ENCODE measurements at places on chromosomes 1 and 21. TPM values are rescaled to one million over a fixed set of nuclear protein-coding genes. Genes with fewer than 3 reads are reported as not detected.

PTPRC gene
- 1,200 TPM for total RNA-seq

GRCh38 chr21:46161633-46162592 lies 6.5 kb upstream of the FTCD start:
- DNase-seq: no peak
- no peak overlapping the region for H3K4me3 ChIP-seq
- no peak overlapping the region for H3K27ac ChIP-seq
- H3K27me3 ChIP-seq: no peaks in the 10 kb centered on the region

DISP1 gene
- 4.8 TPM for total RNA-seq

- H3K27ac ChIP-seq: no peak overlapping the region
- no peaks in the 10 kb centered on the region for H3K27me3 ChIP-seq
- no peaks in the 10 kb centered on the region for H3K36me3 ChIP-seq
- H3K4me3 ChIP-seq: no peak overlapping the region
- DNase-seq: no peak
Measured at GRCh38 chr1:42735056-42735455, 5.0 kb downstream of the CLDN19 start.

PCSK9 gene
- not detected for total RNA-seq

DNA sequence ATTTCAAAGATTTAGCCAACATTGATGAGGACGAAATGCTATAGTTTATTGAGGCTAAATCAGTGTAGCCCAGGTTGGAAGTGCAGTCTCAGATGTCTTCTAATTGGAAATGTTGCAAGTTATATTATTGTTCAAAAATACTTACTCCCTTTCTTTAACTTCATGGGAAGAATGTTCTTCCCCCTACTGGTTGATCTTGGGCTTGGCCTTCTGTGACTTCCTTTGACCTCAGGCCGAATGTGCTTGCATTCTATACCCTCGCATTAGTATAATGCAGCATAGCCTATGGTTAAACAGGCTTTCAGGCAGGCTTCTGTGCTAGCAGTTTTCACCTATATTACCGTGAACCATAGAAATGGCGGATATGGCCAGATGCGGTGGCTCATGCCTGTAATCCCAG lies 77.3 kb downstream of the RPE65 start:
- H3K36me3 ChIP-seq: no peaks in the 10 kb centered on the region
- no peak overlapping the region for H3K27ac ChIP-seq
- no peaks in the 10 kb centered on the region for H3K27me3 ChIP-seq
- no peak for DNase-seq
- no peak overlapping the region for H3K4me3 ChIP-seq

DNA sequence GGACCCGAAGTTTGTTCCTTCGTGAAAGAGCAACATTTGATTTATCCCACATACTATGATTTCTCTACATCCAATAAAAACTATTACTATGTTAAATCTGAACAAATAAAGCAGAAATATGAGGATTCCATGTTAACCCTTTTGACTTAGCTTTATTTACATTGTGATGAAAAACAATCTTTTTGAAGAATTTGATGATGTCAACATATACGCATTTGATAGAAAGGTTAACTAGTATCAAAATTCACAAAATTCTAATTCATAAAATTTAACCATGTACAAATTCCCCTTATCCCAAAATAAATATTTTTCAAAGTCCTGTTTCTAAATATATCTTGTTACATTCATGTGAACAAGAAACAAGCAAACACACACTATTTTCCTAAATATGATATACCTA lies 74.2 kb downstream of the TRIM33 start:
- H3K4me1 ChIP-seq: no peaks in the 10 kb centered on the region
- H3K4me3 ChIP-seq: no peak overlapping the region
- DNase-seq: no peak
- H3K27ac ChIP-seq: no peak overlapping the region

DNA sequence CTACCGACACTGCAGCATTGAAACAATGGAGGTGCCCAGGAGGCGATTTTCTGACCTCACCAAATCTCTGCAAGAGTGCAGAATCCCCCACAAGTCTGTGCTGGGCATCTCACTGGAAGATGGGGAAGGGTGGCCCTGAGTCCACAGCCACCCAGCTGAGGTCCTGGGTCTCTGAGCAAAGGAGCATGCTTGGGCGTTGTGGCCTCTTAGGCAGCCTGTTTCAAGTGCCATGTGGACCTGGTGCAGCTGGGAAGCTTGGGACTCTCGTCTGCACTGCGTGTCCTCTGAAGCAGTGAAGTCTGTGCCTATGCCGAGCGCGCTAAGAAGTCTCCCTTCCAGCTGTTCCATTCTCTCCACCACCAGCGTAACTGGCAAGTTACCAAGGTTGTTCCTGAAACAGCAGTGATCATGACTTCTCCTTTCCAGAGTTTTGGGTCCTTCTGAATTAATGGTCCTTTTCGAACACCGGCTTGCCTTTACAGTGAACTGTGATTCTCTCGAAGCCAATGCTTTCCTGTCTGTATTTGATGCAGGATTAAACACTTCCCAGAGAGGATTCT lies 5.0 kb upstream of the PLA2G2C start:
- peaks cover 33% of the 10 kb centered on the region for H3K4me1 ChIP-seq
- no peaks in the 10 kb centered on the region for H3K36me3 ChIP-seq
- no peak for DNase-seq
- no peak overlapping the region for H3K27ac ChIP-seq
- no peak overlapping the region for H3K4me3 ChIP-seq

DNA sequence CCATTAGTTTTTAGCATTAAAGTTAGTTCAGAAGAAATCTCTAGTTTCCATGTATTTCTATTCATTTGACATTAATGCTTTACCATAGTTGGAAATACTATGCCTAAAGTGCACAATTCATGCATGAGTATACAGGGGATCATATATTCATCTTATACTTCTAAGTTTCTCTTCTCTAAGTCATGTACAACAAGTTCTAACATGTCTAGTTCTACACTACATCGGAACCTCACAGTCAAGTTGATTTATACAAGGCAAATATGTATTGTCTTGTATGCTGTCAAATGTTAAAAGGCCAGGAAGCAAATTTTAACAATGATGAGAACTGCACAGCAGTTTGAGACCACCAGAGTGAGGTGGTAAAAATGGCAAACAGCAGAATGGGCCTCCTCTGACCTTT lies 22.9 kb upstream of the MOB3C start:
- H3K27ac ChIP-seq: no peak overlapping the region
- H3K4me3 ChIP-seq: no peak overlapping the region
- H3K36me3 ChIP-seq: peaks cover 28% of the 10 kb centered on the region

DNA sequence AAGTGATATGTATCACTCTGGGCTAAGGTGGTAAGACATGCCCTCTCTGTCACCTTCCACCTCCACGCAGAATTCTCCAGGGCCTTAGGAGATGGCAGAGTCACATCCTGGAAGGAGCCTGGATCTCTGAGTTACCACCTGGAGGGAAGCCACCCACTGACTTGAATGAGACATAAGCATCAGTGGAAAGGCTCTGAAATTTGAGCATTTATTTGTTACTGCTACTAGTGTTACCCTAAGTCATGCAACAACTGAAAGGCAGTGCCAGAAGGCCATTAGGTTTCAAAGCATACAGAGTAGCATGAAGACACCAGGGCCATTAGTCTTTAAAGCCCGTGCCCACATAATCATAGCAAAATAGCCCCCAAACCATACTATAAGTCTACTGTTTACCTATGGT lies 230.3 kb upstream of the IRF2BP2 start:
- H3K36me3 ChIP-seq: no peaks in the 10 kb centered on the region
- H3K4me1 ChIP-seq: peaks cover 24% of the 10 kb centered on the region
- no peak overlapping the region for H3K4me3 ChIP-seq
- no peak overlapping the region for H3K27ac ChIP-seq
- H3K27me3 ChIP-seq: no peaks in the 10 kb centered on the region
- no peak for DNase-seq

DNA sequence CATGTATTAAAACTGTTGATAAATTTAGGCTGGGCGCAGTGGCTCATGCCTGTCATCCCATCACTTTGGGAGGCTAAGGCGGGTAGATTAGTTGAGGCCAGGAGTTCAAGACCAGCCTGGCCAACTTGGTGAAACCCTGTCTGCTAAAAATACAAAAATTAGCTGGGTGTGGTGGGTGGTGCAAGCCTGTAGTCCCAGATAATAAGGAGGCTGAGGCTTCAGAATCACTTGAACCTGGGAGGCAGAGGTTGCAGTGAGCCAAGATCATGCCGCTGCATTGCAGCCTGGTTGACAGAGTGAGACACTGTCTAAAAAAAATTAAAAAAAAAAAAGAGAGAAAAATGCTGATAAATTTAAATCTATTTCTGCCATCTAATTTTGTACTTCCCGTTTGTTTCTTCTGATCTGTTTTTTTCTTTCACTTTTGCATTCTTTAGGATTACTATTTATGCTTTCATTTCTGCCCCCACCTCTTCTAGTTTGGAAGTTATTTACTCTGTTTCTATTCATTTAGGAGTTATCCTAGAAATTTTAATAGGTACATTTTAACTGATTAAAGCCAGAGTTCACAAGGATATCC lies 3.2 kb upstream of the DENND1B start:
- peak overlapping the region; percentile 29 for H3K27ac ChIP-seq
- no peak for DNase-seq
- H3K4me3 ChIP-seq: no peak overlapping the region
- no peaks in the 10 kb centered on the region for H3K36me3 ChIP-seq
- peaks cover 16% of the 10 kb centered on the region for H3K4me1 ChIP-seq
- H3K27me3 ChIP-seq: no peaks in the 10 kb centered on the region

GRCh38 chr1:59124166-59124565 lies 172.7 kb upstream of the FGGY start:
- H3K27ac ChIP-seq: no peak overlapping the region
- H3K27me3 ChIP-seq: peaks cover 26% of the 10 kb centered on the region
- no peaks in the 10 kb centered on the region for H3K36me3 ChIP-seq
- peaks cover 12% of the 10 kb centered on the region for H3K4me1 ChIP-seq

KCNH1 gene
- not detected for total RNA-seq

GRCh38 chr1:154222518-154222917 lies 1.8 kb downstream of the UBAP2L start:
- H3K4me1 ChIP-seq: peaks cover 21% of the 10 kb centered on the region
- no peaks in the 10 kb centered on the region for H3K27me3 ChIP-seq
- no peak for DNase-seq
- no peak overlapping the region for H3K27ac ChIP-seq
- peaks cover 24% of the 10 kb centered on the region for H3K36me3 ChIP-seq
- no peak overlapping the region for H3K4me3 ChIP-seq

DNA sequence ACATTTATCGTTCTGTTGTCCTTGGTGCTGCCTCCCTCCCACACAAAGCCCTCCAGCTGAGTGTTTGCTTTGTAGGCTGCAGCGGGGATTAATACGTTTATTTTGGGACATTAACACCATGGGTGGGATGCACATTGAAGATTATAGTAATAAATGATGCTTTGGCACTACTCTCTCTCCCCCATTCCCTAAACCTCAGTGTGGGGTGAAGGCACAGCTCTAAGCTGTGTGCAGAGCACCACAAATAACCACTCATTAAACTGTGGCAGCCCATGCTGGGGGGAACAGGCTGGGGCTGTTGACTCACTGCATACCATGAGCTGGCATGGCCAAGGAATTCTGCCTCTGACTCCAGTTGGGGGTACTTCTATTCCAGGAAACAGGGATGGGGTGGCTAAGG lies 7.7 kb downstream of the PCP4L1 start:
- no peaks in the 10 kb centered on the region for H3K4me1 ChIP-seq
- H3K27me3 ChIP-seq: peaks cover under 1% of the 10 kb centered on the region
- no peak overlapping the region for H3K4me3 ChIP-seq
- H3K36me3 ChIP-seq: no peaks in the 10 kb centered on the region

GRCh38 chr1:116379674-116380498 lies 6.8 kb downstream of the ATP1A1 start:
- peaks cover 9% of the 10 kb centered on the region for H3K36me3 ChIP-seq
- no peaks in the 10 kb centered on the region for H3K27me3 ChIP-seq
- DNase-seq: no peak
- no peak overlapping the region for H3K4me3 ChIP-seq
- H3K4me1 ChIP-seq: peaks cover 31% of the 10 kb centered on the region

RNF186 gene
- total RNA-seq: not detected

DNA sequence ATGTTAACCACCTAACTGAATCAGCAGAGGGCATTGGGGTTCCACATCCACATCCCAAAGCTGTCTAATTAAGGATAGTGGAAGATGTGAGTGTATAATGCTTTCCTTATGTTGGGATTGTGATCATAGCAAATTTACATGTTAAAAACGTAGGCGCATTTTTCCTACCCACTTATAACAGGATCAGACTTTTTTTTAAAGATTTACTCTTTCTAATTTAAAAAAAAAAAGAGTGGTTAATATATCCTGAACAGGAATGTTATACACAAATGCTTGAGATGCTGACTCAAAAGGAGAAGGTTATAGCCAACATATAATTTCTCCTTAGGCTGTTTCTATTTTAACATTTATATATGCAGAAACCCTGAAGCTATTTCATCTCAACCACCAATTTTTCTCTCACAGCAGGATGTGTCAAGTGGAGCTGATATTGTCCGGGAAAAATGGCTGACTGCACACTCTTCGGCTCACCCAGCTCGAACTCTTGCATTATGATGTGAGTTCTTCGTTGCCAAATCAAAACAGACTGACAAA lies 40.3 kb downstream of the RGS5 start:
- no peak overlapping the region for H3K4me3 ChIP-seq
- no peaks in the 10 kb centered on the region for H3K36me3 ChIP-seq
- no peak for DNase-seq
- H3K27ac ChIP-seq: no peak overlapping the region
- no peaks in the 10 kb centered on the region for H3K27me3 ChIP-seq

DNA sequence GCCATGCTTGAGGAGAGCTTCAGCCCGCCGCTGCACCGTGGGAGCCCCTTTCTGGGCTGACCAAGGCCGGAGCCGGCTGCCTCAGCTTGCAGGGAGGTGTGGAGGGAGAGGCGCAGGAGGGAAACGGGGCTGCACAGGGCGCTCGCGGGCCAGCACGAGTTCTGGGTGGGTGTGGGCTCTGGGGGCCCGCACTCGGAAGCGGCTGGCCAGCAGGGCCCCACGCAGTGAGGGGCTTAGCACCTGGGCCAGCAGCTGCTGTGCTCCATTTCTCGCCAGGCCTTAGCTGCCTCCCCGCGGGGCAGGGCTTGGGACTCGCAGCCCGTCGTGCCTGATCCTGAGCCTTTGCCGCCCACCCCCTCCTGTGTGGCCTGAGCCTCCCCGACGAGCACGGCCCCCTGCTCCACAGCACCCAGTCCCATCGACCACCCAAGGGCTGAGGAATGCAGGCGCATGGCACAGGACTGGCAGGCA lies 1554.0 kb downstream of the KCNT2 start:
- no peak overlapping the region for H3K27ac ChIP-seq
- no peaks in the 10 kb centered on the region for H3K4me1 ChIP-seq
- DNase-seq: no peak
- H3K27me3 ChIP-seq: no peaks in the 10 kb centered on the region

GJA8 gene
- not detected for total RNA-seq

GRCh38 chr1:109933856-109934711 lies 23.4 kb downstream of the CSF1 start:
- no peak overlapping the region for H3K27ac ChIP-seq
- H3K27me3 ChIP-seq: no peaks in the 10 kb centered on the region
- peaks cover 12% of the 10 kb centered on the region for H3K4me1 ChIP-seq
- no peak overlapping the region for H3K4me3 ChIP-seq
- DNase-seq: peak; percentile 1
- H3K36me3 ChIP-seq: no peaks in the 10 kb centered on the region

- no peak overlapping the region for H3K27ac ChIP-seq
- DNase-seq: no peak
- no peak overlapping the region for H3K4me3 ChIP-seq
- H3K4me1 ChIP-seq: peaks cover 13% of the 10 kb centered on the region
- H3K27me3 ChIP-seq: peaks cover 3% of the 10 kb centered on the region
Measured at GRCh38 chr1:165600793-165601192, 30.2 kb upstream of the MGST3 start.
